Esophagus squamous epithelium (tissue), 5 donors: ENCODE measurements at places on chromosomes 4 and X. TPM values are rescaled to one million over a fixed set of nuclear protein-coding genes. Genes with fewer than 3 reads are reported as not detected.

Gene PRKG2
- 0.91 TPM for total RNA-seq

Gene DCAF4L1
- under 0.01 TPM for total RNA-seq

Gene ZNF185
- 226 TPM for total RNA-seq

Gene PRR32
- total RNA-seq, result not detected

Gene SOX3
- total RNA-seq, result not detected

Gene VEGFC
- total RNA-seq, result 0.50 TPM

Gene EVC
- total RNA-seq, result 6.2 TPM

Gene NUP62CL
- 0.68 TPM for total RNA-seq

- no peaks in the 10 kb centered on the region for H3K27me3 ChIP-seq
- no peak for DNase-seq
- no peaks in the 10 kb centered on the region for H3K36me3 ChIP-seq
- no peak overlapping the region for H3K27ac ChIP-seq
Observed at GRCh38 chr4:122657553-122657952, 36.7 kb upstream of the IL21 start.

DNA sequence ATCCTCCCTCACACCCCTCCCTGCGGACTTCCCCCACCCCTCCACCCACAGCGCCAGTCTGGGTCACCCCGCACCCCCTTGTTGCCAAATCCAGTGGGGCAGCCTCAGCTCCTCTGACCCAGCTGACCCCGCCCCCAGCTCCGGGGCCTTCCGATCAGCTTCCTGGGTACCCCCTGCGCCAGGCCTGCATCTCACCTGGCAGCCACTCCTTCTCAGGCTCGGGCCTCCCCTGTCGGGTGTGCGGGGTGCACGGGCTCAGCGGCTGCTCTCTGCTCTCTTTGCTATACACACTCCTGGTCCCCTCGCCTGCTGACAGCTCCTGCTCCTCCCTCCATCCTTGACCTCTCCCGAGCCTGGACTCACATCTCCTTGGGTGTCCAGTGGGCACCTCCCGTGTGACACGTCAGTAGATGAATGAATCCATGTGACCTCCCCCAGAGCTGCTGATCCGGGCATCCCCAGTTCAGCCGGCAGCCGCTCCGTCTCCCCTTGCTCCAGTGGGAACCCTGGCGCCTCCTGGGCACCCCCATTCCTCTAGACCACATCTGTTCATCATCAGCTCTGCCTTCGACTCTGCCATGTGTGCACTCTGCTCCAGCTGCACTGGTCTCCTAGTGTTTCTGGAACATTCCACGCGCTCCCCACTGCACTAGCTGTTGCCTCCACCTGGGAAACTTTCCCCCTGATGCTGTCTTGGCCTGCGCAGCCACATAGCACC lies 9.9 kb downstream of the CFAP99 start:
- no peak overlapping the region for H3K4me3 ChIP-seq
- H3K27me3 ChIP-seq, result no peaks in the 10 kb centered on the region
- H3K27ac ChIP-seq, result no peak overlapping the region
- DNase-seq, result no peak
- H3K36me3 ChIP-seq, result no peaks in the 10 kb centered on the region
- H3K4me1 ChIP-seq, result no peaks in the 10 kb centered on the region

GRCh38 chrX:48972220-48973164 lies 848 bp upstream of the KCND1 start:
- peak overlapping the region; percentile 7 for H3K27ac ChIP-seq
- no peaks in the 10 kb centered on the region for H3K4me1 ChIP-seq
- H3K27me3 ChIP-seq, result no peaks in the 10 kb centered on the region
- H3K36me3 ChIP-seq, result no peaks in the 10 kb centered on the region
- DNase-seq, result no peak

GRCh38 chr4:12471193-12471592 lies 1012.9 kb downstream of the RAB28 start:
- DNase-seq, result no peak
- no peaks in the 10 kb centered on the region for H3K36me3 ChIP-seq
- no peak overlapping the region for H3K27ac ChIP-seq
- H3K27me3 ChIP-seq, result no peaks in the 10 kb centered on the region
- no peak overlapping the region for H3K4me3 ChIP-seq
- H3K4me1 ChIP-seq, result no peaks in the 10 kb centered on the region

DNA sequence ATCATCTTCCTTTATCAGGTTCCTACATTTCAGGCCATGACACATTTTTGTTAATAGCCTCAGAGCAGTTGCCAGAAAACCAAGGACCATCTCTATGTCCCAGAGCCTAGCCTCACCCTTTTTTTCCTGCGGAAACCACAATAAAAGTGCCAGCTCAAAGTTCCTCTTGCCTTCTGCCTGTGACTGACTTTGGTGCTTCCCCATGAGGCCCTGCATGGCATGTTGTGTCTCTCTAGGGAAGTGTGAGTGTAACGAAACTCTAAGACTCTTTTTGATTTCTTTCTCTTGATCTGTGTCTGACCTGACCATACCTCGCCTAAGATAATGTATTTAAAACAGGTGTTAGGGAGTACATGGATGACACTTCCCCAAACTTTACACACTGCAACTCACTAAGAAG lies 642.3 kb upstream of the BOD1L1 start:
- H3K4me1 ChIP-seq, result no peaks in the 10 kb centered on the region
- DNase-seq, result no peak
- H3K4me3 ChIP-seq, result no peak overlapping the region
- H3K27me3 ChIP-seq, result no peaks in the 10 kb centered on the region

- H3K27me3 ChIP-seq, result no peaks in the 10 kb centered on the region
- no peak overlapping the region for H3K27ac ChIP-seq
- no peak overlapping the region for H3K4me3 ChIP-seq
- peaks cover 64% of the 10 kb centered on the region for H3K36me3 ChIP-seq
- no peak for DNase-seq
Observed at GRCh38 chr4:41679991-41680390, 68.5 kb downstream of the PHOX2B start.

- no peak overlapping the region for H3K4me3 ChIP-seq
- H3K36me3 ChIP-seq, result no peaks in the 10 kb centered on the region
- H3K4me1 ChIP-seq, result peaks cover 13% of the 10 kb centered on the region
- no peak overlapping the region for H3K27ac ChIP-seq
Observed at GRCh38 chr4:71593311-71593710, 190.6 kb downstream of the GC start.

DNA sequence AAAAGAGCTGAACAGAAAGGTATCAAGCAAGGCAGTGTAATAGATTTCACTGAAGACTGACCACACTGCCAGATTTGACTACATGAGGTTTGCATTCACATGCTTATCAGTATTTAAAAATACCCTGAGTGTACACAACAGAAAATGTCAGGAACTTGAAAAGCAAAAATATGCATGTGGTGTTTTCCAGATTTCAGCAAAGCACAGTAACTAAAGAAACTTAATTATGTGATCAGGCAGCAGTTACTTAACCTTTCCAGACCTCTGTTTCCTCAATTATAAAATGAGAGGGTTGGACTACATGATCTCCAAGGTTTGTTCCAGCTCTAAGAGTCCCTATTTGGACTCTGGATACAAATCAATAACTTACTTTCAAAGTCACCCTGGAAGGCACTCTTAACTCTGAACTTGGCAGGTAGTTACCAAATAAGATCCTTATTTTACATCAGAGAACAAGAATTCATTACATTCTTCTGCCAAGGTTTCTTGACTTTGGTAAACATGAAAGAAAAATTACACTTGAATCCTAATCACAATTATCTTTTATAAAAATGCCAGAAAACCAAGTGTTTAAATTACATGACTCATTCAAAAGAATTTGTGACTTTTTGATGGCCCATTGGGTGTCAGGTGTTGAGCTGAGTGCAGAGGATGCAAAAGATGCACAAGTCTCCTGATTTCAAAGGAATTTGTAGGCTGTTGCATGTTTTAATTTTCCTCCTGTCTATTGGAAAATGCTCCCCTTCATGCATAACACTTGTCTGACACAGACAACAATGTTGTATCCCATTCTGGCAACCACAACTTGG lies 241.6 kb downstream of the MGST2 start:
- no peak overlapping the region for H3K27ac ChIP-seq
- H3K4me3 ChIP-seq, result no peak overlapping the region
- no peaks in the 10 kb centered on the region for H3K27me3 ChIP-seq
- H3K4me1 ChIP-seq, result peaks cover 25% of the 10 kb centered on the region

GRCh38 chr4:162707962-162708361 lies 458.7 kb downstream of the NAF1 start:
- H3K4me3 ChIP-seq, result no peak overlapping the region
- DNase-seq, result no peak
- H3K27ac ChIP-seq, result no peak overlapping the region
- H3K36me3 ChIP-seq, result no peaks in the 10 kb centered on the region
- H3K4me1 ChIP-seq, result no peaks in the 10 kb centered on the region

DNA sequence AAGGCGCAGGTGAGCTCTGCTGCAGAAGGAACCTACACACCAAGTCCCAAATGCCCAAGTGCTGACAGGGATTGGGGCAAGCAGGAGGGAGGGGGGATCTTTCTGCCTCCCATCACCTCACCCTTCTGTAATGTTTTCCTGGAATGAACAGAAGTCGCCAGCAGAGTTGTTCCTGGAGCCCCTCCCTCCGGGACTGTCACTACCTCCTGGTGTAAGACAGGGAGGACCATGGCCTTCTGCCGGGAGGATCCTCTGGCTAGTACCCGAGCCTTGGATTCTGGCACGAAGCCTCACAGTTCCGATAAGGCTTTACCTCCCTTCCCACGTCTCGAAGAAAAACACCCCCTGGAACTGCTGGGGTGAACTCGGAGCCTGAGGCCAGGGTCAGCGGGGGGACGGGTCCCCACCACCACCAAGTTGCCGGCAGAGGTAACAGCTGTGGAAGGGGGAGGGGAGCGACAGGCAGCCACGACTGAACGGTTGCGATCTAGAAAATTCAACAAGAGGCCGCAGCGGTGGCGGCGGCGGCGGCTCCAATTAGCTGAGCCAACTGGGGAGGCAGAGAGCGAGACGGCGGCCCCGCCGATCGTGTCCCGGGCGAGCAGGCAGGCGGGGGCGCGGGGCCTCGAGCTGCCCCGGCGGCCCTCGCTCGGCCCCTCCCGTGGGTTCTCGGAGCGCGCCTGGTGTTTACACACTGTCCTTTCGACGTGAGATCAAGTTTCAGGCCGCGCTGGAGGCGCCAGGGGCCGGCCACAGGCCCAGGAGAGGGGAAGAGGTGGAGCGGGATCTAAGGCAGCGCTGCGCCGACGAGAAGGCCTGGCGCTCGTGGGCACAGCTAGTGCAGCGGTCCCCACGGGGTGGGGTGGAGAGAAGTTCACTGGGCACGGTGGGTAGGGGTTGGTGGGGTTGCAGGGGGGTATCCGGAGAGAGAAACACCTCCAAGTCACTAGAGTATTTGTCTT lies 53.7 kb upstream of the BCOR start:
- H3K4me3 ChIP-seq, result no peak overlapping the region
- peaks cover 8% of the 10 kb centered on the region for H3K4me1 ChIP-seq
- H3K27me3 ChIP-seq, result no peaks in the 10 kb centered on the region
- H3K27ac ChIP-seq, result no peak overlapping the region
- DNase-seq, result no peak

GRCh38 chr4:37455301-37456131 lies 211.0 kb downstream of the NWD2 start:
- no peak for DNase-seq
- H3K4me3 ChIP-seq, result no peak overlapping the region
- no peak overlapping the region for H3K27ac ChIP-seq
- peaks cover 6% of the 10 kb centered on the region for H3K4me1 ChIP-seq
- no peaks in the 10 kb centered on the region for H3K36me3 ChIP-seq

- DNase-seq, result no peak
- H3K4me1 ChIP-seq, result peaks cover 55% of the 10 kb centered on the region
- no peaks in the 10 kb centered on the region for H3K36me3 ChIP-seq
Observed at GRCh38 chr4:40402556-40402955, 67.4 kb downstream of the CHRNA9 start.

DNA sequence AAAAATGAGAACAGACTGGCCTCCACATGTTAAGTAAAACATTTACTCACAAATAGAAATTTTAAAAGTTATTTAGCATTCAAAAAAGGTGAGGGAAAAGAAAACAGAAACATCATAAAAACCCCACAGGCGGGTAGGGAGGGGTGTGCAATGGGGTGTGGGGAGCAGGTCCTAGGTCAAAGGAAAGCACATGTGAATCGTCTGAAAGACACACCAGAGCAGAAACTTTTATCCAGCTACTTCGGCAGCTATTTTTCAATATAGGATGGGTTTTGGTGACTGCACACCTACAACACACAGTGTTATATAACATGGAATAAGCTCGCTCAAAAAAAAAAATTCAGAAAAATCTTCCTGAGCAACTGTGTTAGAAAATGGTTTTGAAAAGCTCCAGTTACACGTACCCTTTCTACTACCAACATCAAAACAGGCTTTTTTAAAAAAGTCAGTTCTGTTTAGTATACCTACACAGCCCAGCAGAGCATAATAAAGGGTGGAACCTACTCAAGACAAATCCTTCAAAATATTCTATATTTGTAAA lies 1.6 kb downstream of the OTUD4 start:
- peak overlapping the region; percentile 98 for H3K4me3 ChIP-seq
- H3K27me3 ChIP-seq, result no peaks in the 10 kb centered on the region
- DNase-seq, result no peak
- H3K36me3 ChIP-seq, result no peaks in the 10 kb centered on the region
- H3K27ac ChIP-seq, result peak overlapping the region; percentile 100

GRCh38 chr4:153204247-153204671 lies at the start of gene TRIM2:
Gene TRIM2, plus strand, starts transcription at chr4:153204443. Its CDS starts 88 bp downstream, at chr4:153204531.
- peak within 1 kb of the TSS; percentile 54 for H3K4me3 ChIP-seq
- peaks cover 9% of the 10 kb centered on the region for H3K4me1 ChIP-seq
- no peaks in the 10 kb centered on the region for H3K36me3 ChIP-seq

DNA sequence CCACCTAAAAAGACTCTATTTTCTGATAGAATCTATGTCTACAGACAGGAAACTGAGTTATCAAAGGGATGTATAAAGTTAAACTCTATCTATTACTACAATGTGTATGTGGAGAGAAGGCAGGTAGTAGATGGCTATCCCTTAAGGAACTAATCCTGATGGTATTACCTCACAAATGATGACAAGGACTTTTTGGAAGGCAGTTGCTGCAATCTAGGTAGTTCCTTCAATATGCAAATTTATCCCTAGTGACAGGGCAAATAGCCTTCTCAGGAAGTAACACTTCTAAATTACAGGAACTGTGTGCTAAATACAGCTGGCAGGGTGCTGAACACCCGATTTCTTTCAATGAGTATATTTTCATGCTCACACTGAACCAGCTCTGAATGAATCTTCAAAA lies 177.4 kb downstream of the COL25A1 start:
- H3K27me3 ChIP-seq, result no peaks in the 10 kb centered on the region
- H3K4me1 ChIP-seq, result no peaks in the 10 kb centered on the region
- no peak for DNase-seq
- no peak overlapping the region for H3K4me3 ChIP-seq
- H3K27ac ChIP-seq, result no peak overlapping the region

DNA sequence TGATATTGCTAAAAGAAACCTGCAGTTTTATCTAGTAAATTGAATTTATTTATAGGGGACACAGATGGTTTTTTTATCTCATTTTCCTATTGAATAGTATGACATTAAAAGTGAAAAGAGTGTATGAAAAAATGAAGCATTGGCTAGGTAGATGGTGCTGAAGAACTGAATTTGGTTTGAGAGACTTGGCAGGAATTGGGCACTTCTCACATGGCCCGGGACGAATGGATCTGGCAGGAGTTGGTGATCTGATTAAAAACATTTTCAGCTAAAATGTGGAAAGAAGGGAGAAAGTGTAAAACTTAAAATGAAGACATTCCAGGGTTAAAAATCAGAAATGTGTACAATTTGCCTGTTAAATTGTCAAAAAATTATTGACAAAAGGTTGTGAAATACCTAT lies 1088.5 kb upstream of the PABPC4L start:
- H3K4me1 ChIP-seq, result no peaks in the 10 kb centered on the region
- no peaks in the 10 kb centered on the region for H3K36me3 ChIP-seq
- no peak overlapping the region for H3K27ac ChIP-seq
- H3K27me3 ChIP-seq, result no peaks in the 10 kb centered on the region
- no peak overlapping the region for H3K4me3 ChIP-seq
- DNase-seq, result no peak

- no peaks in the 10 kb centered on the region for H3K27me3 ChIP-seq
- H3K27ac ChIP-seq, result no peak overlapping the region
Observed at GRCh38 chrX:44042751-44043150, 69.6 kb upstream of the NDP start.

GRCh38 chr4:24763631-24764297 lies 31.6 kb upstream of the SOD3 start:
- H3K4me1 ChIP-seq, result peaks cover 24% of the 10 kb centered on the region
- peak overlapping the region; percentile 65 for H3K27ac ChIP-seq
- H3K4me3 ChIP-seq, result no peak overlapping the region
